Amygdala (tissue), 56 donors: ENCODE measurements at places on chromosomes 12 and 14.

DNA sequence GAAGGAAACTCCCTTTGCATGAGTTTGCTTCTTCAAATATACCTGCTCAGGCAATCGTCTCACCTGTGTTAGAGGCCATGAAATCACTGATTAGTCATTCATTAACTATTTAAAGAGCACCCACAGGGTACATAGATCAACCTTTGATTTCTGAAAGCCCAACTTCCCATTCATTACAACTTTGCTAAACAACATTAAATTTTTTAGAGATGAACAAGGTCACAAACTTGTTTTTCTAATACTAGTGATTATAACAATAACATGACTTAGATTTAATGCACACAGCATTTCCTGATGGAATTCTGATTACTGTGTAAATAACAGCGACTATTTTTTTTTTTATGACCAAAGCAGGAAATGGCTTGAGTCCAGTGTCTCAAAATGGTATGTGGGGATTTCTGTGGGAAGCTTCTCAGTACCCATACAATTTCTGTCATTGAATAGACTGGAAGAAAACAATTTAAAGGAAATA lies 5.4 kb upstream of the ERO1A start:
- DNase-seq: no peak

- DNase-seq: no peak
Measured at GRCh38 chr14:55347040-55347439, 64.6 kb downstream of the ATG14 start.

GRCh38 chr12:128637642-128638606 lies 185.8 kb downstream of the SLC15A4 start:
- DNase-seq: no peak

GRCh38 chr14:58060077-58060476 lies 91.9 kb downstream of the ARMH4 start:
- no peak for DNase-seq

GRCh38 chr12:1115484-1116231 lies 124.6 kb downstream of the ERC1 start:
- no peak for DNase-seq

- no peak for DNase-seq
Measured at GRCh38 chr14:51926449-51926848, 62.9 kb upstream of the RTRAF start.

DNA sequence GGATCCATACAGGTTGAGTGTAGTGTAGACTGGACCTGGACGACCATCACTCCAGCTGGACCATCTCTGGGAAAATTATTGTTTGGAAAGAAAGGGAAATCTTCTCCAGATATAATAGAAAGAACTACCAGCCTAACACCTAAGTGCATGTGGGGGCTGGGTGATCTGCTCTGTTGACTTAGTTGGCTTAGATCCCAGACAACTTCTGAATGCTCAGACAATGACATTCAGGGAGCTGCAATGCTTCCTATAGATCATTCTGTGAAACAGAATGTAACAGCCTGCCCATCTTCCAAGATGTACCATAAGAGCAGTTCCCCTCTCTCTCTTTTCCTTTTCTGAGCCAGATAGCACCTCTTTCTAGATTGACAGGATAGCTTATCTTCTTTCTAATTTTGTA lies 572.8 kb upstream of the STXBP6 start:
- no peak for DNase-seq

GRCh38 chr12:88185988-88186387 lies 43.9 kb downstream of the TMTC3 start:
- DNase-seq: no peak

- peak; percentile 58 for DNase-seq
Measured at GRCh38 chr12:116703214-116703795, 34.6 kb downstream of the SPRING1 start.

GRCh38 chr12:92206596-92206995 lies 61.0 kb upstream of the BTG1 start:
- no peak for DNase-seq

DNA sequence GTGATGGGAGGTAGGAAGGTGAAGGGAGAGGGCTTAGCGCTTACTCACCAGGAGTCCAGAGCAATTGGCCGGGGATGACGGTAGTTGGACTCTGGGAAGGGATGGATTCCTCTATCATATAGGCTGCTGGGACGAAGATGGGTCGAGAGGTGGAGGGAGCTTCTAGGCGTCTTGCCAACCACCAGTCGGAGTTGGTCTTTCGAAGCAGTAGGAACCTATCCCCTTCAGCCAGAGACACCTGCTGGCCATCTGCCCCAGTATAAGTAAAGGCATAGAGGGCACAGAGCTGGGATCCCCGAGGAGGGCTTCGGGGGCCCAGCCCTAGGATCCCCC lies 657 bp downstream of the ARHGAP9 start:
- no peak for DNase-seq

DNA sequence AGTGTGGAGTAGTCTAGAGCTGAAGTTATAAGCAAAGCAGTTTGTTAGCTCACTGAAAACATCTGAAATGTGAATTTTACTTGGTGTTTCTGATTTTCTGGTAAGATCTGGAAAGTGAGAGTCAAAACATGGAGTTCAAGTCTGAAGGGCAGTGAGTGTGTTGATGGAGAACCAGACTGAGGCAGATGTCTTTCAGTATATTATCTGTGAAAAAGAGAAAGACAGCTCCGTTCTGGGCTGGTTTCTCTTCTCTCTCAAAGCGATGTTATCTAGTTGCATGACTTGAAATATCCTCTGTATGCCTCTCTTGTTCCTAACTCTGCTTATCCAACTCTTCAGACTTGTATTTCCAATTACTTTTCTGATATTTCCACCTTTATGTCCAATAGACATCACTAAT lies 381.9 kb upstream of the RGS6 start:
- DNase-seq: no peak

DNA sequence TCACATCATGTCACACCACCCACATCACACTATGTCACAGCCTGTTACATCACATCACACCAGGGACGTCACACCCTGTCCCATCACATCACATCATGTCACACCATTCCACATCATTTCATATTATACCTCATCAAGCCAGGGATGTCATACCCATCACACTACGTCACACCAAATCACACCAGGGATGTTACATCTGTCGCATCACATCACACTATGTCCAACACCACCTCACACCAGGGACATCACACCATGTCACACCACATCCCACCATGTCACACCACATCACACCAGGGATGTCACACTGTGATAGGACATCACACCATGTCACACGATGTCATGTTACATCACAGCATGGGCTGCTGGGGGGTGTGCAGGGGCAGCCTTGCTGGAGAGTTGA lies 110.6 kb downstream of the TMEM121 start:
- DNase-seq: no peak

DNA sequence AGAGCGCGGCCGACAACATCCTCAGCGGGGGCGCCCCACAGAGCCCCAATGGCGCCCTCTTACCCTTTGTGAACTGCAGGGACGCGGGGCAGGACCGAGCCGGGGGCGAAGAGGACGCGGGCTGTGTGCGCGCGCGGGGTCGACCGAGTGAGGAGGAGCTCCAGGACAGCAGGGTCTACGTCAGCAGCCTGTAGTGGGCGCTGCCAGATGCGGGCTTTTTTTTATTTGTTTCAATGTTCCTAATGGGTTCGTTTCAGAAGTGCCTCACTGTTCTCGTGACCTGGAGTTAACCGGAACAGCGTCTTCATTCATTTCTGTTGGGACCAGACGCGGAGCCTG lies 103.8 kb upstream of the FKBP4 start:
- no peak for DNase-seq

GRCh38 chr14:81450100-81450531 lies 50.0 kb upstream of the STON2 start:
- no peak for DNase-seq

DNA sequence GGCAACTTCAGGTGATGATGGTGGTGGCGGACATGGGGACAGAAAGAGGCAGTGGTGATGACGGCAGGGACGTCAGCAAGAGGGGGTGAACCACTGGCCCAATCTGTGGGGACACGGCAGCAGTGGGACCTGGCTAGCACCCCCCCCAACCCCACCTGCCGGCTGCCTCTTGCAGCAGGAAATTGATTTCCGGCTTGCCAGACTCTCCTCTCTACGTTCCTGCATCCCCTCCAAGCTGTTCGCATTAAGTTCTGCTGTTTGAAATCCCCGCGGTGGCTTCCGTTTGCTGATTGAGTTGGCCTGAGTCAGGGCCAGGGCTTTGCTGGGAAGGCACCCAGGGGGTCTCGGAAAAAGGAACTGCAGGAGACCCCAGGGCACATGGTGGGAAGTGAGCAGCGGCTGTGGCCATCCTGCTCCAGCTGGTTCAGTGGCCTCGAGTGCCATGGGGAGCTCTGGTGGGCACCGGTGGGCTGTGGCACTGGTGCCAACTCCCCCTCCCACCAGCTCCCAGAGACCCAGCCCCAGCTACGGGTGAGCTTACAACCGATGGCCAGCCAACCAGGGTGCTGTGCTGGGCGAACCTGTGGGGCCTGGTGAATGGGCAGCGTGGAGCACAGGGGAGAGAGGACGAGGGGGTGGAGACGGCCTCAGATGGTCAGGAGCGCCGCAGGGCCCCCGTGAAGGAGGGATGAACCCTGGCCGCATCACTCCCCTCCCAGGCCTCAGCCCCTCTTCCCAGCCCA lies 14.6 kb upstream of the NUDT14 start:
- DNase-seq: no peak

GRCh38 chr12:75766263-75767160 lies 255.1 kb upstream of the KRR1 start:
- no peak for DNase-seq

DNA sequence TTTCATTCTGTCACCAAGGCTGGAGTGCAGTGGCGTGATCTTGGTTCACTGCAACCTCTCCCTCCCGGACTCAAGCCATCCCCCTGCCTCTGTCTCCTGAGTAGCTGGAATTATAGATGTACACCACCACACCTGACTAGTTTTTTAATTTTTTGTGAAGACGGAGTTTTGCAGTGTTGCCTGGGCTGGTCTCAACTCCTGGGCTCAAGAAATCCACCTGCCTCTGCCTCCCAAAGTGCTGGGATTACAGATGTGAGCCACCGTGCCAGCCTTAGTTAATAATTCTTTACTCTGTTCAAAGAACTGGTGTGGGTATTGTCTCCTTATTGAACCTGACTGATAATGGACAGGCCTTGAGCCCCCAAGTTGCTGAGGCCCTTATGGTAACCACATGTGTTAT lies 10.4 kb upstream of the KRT7 start:
- no peak for DNase-seq

DNA sequence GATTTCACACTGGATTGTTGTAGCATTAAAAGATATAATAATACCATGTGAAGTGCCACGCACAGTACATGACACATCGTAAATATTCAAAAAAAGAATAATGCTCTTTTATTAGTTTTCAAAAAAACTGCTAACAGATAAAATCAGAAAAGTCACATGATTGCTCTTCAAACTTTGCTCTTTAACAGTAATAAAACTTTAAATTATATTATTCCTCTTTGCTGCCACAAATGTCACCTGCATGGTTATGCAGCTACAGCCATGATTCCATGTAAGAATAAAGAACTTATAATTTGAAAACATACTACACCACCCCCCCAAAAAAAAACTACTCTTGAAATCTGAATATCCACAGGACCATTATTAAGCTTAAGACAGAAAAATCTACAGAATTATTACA lies 90.0 kb downstream of the SLC2A13 start:
- DNase-seq: no peak

DNA sequence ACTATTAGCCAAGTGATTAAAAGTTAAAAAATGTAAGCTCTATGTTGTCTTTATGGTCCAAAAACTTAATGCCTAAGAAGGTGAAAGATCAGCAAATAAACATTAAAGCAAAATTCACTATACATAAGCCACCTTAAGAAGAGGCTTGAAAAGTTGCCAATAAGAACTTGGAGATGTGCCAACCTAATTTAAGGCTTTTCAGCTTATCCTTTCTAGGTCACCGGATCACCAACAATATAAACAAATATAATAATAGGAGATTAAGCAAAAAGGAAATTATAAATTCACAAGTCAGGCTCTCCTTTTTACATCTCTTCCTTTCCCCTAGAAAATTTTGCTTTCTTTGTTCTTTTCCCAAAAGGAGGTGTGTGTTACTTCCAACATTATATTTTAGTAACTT lies 30.9 kb downstream of the SLC2A3 start:
- DNase-seq: no peak

DNA sequence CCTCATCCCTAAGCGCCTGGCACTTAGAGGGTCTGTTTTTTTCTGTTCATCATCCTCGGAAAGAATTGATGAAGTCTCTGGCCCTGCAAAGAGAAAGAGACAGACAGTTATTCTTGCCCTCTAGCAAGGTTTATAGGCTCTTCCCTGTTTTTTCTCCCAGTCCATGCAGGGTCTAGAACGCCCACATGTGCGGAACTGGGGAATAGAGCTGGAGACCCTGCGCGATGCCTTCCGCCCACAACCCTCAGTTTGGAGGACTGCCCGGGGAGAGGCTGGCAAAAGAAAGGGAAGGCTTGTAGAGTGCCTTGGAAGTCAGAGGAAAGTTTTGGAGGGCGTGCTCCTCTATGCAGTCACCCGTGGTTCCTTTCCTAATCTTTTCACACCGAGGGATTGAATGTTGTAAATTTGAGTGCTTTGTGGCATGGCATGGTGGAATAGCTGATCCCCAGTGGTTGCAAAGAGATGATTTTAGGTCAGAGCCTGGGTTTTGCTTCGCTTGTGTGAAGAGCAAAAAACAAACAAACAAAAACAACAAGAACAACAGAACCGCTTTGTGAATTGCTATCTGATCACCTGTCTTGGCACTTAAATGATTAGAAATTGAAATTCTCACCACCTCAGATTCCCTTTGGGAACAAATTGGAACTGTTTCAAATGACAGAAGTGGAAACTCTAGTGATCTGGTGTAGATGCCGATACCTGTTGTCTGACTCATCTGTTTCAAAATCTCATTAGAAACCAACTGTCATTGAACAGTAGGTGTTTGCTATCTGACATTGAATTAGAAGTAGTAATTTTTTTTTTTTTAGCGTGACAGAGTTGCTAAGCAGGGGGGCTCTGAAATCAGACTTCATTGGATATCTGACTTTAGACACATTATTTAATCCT lies 947 bp downstream of the GAS2L3 start:
- DNase-seq: no peak

DNA sequence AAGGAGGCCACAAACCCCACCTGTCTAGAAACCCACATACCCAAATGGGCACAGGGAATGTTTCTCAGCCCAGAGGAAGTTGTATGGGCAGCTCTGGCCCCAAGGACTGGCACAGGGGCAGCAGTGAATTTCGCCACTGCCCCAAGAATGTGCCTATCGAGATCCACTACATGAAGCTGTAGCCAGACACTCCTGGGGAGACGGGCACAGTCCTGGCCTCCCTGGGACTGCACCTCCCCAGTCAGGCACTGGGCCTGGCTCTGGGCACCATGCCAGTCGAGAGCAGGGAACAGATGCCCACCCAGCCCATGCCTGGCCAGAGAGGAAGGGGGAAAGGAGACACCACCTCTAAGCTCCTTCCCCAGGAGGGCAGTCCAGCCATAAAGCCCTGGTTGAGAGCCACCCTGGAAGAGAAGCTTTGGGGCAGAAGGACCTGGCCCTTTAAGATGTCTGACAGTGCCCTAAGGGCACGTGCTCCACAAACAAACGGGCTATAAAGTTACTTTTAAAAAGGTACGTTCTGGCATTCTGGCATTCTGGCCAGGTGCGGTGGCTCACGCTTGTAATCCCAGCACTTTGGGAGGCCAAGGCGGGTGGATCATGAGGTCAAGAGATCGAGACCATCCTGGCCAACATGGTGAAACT lies 8.4 kb downstream of the ADCY6 start:
- DNase-seq: no peak

- DNase-seq: no peak
Measured at GRCh38 chr12:89180496-89180895, 171.8 kb downstream of the DUSP6 start.

GRCh38 chr14:104292084-104292970 lies 153.9 kb downstream of the KIF26A start:
- DNase-seq: no peak
